ENCODE measurements at places on chromosomes 3 and 15.

GRCh38 chr3:192883512-192883911, 34.1 kb downstream of the MB21D2 start:
- no peak for DNase-seq

GRCh38 chr15:35557544-35557943, 11.6 kb upstream of the DPH6 start:
- no peak for DNase-seq

- no peak for DNase-seq
Measured at GRCh38 chr3:134459562-134459961, 26.2 kb downstream of the ANAPC13 start.

DNA sequence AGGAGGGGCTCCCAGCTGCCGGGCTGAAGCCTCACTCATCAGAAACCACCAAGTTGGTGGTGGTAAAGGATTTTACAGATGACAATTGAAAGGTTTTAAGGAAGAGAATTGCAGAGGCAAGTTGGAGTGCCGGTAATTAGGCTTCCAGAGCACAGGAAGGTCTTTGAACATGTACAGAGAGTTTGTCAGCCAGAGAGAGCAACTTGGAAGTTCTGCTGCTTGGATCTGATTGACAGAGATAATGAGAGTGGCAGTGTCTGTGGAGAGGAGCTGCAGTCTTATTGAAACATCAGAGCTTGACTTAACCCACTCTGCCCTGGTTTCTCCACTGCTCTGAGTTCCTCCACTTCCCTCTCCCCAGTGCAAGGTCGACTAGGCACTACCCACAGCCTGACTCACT, 448.6 kb downstream of the EPHB1 start:
- no peak for DNase-seq

GRCh38 chr3:10434938-10435336, 70.4 kb downstream of the ATP2B2 start:
- DNase-seq, result no peak

GRCh38 chr3:79040701-79041100, 727.1 kb downstream of the ROBO1 start:
- no peak for DNase-seq

DNA sequence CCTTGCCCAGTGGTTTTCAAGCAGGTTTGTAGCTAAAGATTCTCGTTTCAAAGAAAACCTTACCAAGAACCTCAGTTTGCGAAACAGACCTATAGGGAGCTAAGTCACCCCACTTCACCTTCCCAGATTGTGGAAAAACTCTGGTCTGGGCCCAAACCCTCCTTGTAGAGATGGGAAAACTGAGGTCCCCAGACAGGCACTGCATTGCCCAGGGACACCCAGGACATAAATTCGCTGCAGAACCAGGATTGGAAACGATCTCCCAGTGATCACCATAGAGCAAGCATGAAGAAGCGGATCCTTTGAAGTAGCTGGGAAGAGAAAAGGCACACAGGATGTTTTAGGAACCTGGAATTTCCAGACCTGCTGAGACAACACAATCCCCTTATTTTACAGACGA, 85.6 kb upstream of the PIAS1 start:
- no peak for DNase-seq

GRCh38 chr3:136835813-136836510, 17.0 kb downstream of the SLC35G2 start:
- no peak for DNase-seq

DNA sequence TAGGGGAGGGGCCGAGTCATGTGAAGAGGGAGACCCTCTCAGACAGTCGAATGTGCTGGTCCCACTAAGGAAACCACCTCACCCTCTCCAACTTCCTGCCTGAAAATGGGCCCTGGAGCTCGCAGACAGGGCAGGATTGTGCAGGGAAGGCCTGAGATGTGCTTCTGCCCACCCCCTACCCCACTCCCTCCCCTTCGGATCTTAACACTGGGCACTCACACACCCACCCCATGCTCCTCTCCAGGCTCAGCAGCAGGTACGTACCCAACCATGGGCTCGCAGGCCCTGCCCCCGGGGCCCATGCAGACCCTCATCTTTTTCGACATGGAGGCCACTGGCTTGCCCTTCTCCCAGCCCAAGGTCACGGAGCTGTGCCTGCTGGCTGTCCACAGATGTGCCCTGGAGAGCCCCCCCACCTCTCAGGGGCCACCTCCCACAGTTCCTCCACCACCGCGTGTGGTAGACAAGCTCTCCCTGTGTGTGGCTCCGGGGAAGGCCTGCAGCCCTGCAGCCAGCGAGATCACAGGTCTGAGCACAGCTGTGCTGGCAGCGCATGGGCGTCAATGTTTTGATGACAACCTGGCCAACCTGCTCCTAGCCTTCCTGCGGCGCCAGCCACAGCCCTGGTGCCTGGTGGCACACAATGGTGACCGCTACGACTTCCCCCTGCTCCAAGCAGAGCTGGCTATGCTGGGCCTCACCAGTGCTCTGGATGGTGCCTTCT, 20.0 kb downstream of the ATRIP start:
- DNase-seq, result no peak

GRCh38 chr3:47571391-47572175, 7.1 kb downstream of the CSPG5 start:
- no peak for DNase-seq

DNA sequence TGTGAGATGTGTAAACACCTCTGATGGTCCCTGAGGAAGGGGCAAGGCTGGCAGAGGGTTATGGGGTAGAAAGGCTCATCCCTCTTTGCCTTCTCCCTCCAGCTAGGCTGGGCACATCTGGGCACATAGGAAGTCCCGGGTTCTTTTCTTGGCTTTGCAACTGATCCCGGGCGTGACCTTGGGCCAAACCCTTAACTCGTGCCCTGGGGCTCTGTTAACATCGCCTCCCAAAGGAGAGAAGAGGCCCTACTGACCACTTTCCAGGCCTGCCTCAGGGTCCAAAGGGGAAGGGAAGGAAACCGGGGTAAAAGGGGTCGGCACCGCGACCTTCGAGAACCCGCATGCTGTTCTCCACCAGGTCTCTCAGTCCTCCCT, 549 bp downstream of the C3orf18 start:
- no peak for DNase-seq

GRCh38 chr3:122102191-122102935, 47.2 kb downstream of the CD86 start:
- DNase-seq, result no peak

DNA sequence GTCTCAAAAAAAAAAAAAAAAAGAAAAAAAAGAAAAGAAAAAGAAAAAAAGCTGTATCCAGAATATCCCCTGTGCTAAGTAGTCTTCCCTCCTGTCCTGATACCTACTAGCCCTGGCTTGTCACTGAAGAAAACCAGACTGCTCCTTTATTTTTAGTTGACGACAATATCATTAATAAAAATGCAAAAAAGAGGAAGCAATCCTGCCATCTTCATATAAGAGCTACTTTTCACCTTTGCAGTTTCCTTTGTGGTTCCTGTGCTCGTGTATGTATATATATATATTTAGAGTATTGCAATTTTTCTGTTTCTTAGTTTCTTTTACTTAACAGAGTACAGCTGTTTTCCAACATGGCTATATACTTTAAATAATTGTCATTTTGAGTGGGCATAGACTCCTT, 13.6 kb downstream of the C3orf20 start:
- no peak for DNase-seq

DNA sequence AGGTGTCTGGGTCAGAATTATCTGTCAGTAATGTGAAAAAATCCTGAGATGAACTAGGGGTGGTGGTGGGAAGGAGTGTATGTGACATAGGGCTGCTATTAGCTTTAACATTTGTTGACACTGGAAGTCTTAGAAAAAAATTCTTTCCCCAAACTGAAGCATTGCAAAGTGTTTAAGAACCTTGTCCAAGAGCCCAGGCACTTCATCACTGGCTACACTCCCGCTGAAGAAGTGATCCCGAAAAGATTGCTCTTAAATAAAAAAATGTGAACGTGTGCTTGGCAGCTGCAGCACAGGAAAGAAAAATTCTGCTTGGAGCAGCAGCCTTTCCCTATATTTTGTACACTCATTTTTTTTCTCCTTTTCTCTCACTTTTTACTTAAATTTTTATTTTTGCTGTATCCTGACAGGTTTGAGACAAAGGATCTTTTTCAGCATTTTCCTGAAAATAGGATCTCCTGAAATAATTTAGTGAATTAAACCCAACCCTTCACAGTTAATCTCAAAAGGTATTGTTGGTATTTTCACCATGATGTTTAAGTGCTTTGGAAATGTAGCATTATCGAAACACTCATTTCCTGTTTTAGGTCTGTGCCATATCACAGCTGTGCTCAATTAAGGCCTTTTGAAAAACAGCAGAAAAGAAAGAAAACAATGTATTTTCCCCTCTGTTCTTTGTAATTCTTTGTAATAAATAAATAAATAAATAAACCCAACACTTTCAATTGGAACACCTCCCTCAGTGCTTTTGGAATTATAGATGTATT, 477.6 kb downstream of the ZNF385D start:
- no peak for DNase-seq

GRCh38 chr3:159619341-159619885, 369.2 kb upstream of the IL12A start:
- no peak for DNase-seq

GRCh38 chr15:59538494-59538893, 73.1 kb upstream of the GCNT3 start:
- DNase-seq, result no peak

DNA sequence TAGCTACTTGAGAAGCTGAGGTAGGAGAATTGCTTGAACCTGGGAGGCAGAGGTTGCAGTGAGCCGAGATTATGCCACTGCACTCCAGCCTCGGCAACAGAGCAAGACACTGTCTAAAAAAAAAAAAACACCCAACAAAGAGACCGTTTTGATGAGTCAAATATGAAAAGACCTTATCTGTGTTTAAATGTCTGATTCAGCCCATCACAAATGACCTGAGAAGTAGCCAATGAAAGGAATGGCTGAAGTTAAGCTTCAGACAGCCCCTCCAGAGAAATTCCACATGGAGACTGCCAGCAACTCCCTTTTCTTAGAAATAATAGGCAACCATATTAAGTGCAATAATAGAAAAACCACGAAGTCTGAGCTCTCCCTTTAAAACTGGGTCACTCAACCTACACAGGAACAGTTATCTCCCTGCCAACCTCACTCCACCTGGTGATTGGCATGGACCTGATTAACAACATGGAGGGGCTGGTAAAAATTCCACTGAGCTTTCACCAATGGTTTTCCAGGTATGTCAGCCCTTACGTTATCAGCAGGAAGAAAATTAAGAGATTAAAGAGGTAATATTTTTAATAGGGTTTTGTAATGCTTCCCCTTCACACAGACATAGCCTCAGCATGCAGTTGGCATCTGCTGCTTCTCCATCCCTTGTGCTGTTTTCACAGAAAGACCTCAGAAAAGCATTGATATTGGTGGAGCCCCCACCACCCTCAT, 238.1 kb upstream of the STT3B start:
- DNase-seq, result no peak

DNA sequence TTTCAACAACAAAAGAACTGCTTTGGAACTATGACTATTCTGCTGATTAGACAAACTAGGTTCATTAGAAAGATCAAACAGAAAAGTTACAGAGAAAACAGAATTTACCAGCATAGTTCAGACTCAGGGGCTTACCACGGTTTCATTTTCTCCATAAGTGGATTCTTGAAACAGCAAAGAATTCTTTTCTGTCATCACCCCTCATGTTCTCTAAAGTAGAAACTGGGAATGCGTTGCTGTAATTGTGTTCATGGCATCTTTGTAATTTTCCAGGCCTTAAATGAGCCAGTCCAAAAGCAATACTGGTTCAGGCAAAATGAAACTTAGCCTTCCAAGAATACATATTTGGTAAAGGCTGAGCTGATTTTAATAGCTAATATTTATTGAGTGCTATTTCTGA, 287.8 kb downstream of the CHL1 start:
- DNase-seq, result no peak

GRCh38 chr3:25801786-25802185, 11.9 kb downstream of the OXSM start:
- DNase-seq, result no peak

GRCh38 chr3:10169000-10169496, 4.3 kb downstream of the IRAK2 start:
- DNase-seq, result no peak

GRCh38 chr15:52808996-52809395, 18.9 kb upstream of the ONECUT1 start:
- DNase-seq, result no peak

- DNase-seq, result no peak
Measured at GRCh38 chr3:188266562-188267274, 112.8 kb downstream of the LPP start.

DNA sequence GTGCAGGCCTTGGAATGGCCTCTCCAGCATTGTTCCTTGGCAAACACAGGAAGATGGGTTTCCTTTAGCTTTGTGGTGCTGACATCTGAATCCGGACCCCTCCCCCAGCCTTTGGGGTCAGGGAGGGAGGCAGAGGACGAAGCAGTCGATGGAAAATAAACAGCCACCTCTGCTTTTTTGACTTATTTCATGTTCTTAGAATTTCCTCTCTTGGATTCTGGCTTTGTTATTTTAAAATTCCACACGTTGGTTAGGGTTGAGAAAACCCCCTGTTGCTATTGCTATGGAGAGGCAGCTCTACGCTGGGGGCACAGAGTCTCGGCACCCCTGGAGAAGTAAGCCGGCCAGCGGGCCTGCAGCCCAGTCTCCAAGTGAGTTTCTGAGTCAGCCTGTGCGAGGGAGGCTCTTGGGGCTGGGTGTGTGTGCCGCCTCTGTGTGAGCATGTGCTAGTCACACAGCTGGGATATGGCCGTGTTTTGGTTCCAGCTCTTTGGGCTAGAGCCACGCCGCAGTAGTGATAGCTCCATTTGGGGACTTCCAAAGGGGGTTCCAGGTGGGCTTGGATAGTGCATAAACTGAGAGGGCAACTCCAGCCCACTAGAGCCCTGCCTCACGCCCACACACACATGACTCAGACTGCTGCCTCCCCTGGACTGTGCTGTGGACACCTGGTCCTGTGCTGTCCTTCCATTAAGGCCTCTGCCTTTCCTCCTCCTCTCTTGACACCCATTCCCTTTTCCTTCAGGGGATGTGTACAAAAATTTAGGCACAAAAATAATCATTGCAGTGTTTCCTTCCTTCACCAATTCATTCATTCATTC, 58.8 kb downstream of the AMOTL2 start:
- DNase-seq, result no peak

DNA sequence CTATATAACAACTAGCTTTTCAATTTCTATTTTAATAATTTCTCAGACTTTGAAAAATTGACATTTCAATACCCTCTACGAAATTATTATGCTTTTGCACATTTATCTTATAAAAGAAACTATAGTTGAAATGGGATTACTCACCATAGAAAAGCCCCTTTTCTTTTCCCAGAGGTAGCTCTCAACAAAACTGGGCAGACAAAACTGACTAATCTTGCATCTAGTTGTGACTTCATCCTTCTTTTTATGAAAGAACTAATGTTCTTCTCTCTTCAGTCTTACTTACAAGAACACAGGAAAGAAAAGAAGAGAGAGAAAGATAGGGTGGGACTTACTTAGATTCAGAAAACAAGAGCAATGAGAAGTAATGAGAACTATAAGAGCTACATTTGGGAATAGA, 61.0 kb downstream of the GPR160 start:
- no peak for DNase-seq

DNA sequence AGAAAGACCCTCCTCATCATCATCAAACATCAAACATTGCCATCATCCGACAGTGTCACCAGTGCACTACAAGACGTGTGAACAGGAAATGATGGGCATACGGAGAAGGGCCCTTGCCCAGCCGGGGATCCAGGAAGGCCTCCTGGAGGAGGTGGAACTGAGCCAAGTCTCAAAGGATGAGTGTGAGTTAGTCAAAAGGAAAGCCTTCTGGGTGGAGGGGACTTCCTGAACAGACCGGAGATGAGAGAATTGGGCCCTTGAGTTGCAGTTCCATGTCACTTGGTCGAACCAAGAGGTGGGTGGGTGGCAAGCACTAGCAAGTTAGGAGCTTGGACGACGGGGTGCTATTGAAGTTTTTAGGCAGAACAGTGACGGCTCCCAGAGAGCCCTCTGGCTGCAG, 8.5 kb downstream of the SEMA4B start:
- no peak for DNase-seq

GRCh38 chr15:43769584-43770228, 7.1 kb downstream of the ELL3 start:
- DNase-seq, result peak; percentile 34
